ENCODE measurements at places on chromosomes 4 and X.
A peak's percentile ranks its signal among the peaks of the same experiment; 100 is the strongest.

DNA sequence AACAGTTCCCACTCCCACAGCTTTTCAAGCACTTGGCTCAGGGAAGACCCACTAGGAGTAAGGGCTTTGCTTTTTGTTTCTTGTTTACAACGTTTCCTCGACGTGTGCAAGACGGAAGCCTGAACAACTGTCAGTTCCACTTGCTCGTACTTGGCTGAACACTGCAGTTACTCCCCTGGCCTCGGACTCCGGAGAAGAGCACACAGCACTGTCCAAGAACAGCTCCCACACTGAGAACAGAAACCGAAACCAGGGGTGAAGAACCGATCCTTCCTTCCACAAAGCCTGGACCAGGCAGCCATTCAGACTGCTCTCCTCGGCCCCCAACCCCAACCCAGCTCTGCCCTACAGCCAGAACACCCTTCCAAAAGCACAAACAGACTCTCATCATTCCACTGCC lies 25.5 kb downstream of the IRF2 start:
- no peak for DNase-seq

GRCh38 chr4:40842318-40842717 lies 92.6 kb downstream of the NSUN7 start:
- no peak for DNase-seq

- DNase-seq = no peak
Measured at GRCh38 chr4:6992728-6993677, 50.2 kb upstream of the TADA2B start.

DNA sequence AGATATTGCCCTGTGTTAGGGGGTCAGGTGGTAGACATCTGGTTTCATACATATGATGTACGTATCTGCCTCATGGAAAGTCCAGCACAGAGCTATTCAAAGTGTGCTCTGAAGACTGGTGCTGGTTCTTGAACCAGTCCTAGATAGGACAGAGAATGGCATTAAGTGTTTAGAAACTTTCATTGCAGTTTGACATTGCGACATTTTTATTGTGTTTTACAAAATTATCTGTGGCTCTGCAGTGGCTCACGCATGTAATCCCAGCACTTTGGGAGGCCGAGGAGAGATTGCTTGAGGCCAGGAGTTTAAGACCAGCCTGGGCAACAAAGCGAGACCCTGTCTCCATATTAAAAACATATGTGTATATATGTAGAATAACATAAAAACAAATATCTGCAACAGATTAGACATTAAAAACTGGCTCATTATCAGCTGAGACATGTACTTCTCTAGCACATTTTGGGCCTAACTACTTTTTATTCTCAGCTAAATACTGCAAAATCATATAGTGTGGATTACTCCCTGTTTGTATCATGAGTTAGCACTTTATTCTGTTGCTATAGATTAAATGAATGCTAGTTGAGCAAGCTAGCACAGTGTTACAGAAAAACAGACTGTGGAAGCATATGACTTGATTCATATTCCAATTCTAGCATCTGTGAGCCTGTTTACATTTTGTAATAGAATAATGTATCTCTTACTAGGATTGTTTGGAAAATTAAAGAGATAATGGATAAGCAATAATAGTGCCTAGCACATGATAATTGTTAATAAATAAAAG lies 57.1 kb downstream of the USP9X start:
- DNase-seq = no peak

DNA sequence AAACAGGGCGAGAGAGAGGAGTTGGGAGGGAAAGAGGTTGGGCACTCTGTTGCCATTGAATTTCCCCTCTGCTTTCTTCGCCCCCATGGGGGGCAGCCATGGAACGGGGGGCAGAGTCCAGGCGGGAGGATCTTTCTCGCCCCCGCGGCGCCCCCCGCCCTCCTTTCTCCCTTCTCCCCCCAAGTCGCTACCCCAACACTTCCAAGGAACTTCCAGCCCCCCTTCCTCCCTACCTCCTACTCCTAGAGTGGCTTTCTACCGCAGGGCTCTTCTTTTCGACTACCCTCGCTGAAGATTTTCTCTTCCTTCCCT lies 594 bp upstream of the STAG2 start:
- DNase-seq = no peak

GRCh38 chr4:174118171-174118570 lies 165.3 kb downstream of the FBXO8 start:
- no peak for DNase-seq

GRCh38 chr4:142351958-142352357 lies 494.1 kb downstream of the INPP4B start:
- DNase-seq = no peak

DNA sequence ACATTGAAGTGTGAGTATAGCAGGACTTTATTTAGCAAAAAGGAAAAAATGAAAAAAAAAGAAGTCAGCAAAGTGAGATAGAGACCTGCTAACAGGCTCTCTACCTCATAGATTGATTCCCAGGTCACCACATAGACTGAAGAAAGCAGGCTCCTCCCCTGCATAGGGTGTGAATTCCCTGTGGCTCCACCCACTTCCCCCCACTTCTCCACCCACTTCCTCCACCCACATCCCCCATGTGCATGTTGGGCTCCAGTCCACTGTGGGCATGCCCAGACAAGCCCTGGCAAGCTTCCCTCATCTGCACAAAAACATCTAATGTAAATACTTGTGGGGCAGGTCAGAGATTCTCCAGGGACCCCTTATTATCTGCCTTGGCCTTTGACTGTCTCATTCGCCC lies 97.8 kb downstream of the TMEM47 start:
- DNase-seq = no peak

- DNase-seq = no peak
Measured at GRCh38 chr4:28225689-28226353, 1365.2 kb downstream of the STIM2 start.

DNA sequence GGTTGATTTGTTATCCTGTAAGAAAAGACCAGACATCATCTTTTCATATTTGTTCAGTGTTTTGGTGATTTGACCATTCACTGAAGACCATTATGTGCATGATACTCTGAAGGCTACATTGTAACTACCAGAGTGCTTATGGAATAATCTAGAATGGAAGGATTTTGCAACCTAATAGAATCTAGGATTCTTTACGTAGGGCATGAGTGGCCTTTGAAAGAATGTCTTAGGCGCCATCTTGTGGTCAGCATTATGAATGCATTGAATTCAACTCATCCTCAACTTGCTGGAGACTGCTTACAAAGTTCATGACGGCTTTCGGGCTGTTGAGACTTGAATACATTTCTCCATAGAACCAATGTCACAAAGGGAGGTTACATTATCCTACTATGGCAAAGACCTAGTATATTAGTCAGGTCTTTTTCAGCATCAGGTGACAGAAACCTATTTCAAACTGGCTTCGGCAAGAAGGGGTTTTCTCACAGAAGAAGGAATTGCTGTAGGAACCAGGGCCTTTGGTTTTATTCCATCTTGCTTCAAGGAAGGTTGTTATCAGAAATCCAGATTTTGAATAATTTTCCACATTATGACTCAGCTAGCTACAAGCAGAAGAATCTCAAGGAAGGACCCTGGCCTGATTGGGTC lies 104.1 kb downstream of the GPAT3 start:
- DNase-seq = peak; percentile 71

DNA sequence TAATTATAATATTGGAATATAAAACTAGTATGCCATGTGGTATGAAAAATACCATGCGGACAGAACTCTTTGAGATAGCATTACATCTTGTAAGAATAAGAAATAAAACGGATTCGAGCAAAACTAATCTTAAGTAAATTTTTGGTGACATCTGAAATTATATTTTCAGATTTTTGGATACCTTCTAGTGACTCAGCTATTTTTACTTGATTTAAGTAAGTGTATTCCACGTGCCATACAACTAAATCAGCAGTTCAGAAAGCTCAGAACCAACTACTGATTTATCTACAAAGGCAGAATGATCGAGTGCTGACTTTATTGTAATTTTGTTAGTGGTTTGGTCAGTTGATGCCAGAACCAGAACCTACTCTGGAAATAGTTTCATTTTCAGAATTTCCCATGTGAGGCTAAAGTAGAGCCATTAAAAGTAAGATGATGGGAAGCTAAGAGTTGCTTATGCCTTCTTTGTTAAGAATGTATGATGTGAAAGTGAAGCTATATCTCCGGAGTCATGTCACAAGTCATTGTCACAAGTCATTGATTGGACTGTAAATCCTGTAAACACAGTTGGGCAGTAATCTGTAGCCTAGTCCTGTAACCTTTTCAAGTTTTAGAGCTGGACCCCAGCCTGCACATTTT lies 4.0 kb downstream of the ING2 start:
- DNase-seq = no peak

- DNase-seq = no peak
Measured at GRCh38 chr4:4935974-4936373, 76.5 kb downstream of the MSX1 start.

- no peak for DNase-seq
Measured at GRCh38 chrX:12973561-12974304, 1.2 kb upstream of the TMSB4X start.

DNA sequence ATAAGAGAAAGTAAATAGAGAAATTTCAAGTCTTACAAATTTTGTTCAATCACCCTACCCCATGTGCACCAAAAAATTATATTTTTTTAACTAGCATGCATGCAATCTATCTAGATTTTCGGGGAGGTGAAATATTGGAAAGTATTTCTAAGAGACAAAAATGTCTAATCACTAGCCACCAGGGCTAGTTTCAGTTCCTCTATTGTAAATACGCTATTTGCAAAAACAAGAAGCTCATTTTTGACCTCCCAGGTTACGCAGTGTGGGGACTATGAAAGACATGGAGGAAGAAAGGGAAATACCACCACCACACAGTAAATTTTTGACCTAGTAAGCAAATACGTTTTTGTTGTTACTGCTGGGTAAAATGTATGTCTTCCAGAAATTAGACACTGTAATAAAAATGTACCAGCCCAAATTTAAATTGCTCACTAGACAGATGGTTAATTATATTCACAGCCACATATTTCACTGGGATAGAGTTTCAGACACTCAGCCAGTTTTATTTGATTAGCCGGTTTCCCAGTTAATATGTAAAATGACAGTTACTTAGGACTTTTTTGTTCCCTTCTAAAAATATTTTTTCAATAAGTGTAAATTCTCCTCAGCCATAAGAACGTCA lies 2.2 kb downstream of the NEXMIF start:
- DNase-seq = no peak

- no peak for DNase-seq
Measured at GRCh38 chr4:6619466-6620255, 20.8 kb upstream of the MRFAP1 start.

DNA sequence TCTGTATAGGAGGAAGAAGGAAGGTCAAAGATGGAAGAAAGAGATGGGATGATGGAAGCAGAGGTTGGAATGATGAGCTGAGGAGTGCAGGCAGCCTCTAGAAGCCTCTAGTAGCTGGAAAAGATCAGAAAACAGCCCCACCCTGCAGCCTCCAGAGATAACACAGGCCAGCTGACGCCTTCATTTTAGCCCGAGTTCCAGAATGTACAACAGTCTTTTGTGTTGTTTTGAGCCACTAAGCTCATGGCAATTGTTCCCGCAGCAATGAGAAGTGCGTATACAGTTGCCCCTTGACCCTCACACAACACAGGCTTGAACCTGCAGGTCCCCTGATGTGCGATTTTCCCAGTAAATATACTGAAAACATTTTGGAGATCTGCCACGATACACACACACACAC lies 72.0 kb downstream of the WFS1 start:
- DNase-seq = no peak

GRCh38 chr4:13918991-13919441 lies 291.5 kb upstream of the BOD1L1 start:
- DNase-seq = no peak

DNA sequence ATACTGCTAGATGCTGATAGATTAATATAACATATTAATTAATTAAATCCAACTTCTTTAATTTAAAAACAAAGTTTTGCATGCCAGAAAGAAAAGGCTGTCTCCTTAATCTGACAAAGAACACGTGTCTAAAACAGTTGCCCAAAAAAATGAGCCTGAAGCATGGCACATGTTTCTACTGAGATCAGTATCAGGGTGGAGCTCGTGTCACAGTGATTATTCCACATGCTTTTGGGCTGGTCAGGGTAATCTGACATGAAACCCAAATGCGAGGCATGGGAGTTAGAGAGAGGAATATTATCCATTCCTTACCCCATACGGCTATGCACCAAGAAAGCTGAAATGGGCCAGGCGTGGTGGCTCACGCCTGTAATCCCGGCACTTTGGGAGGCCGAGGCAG lies 79.4 kb upstream of the ADRA2C start:
- DNase-seq = no peak

DNA sequence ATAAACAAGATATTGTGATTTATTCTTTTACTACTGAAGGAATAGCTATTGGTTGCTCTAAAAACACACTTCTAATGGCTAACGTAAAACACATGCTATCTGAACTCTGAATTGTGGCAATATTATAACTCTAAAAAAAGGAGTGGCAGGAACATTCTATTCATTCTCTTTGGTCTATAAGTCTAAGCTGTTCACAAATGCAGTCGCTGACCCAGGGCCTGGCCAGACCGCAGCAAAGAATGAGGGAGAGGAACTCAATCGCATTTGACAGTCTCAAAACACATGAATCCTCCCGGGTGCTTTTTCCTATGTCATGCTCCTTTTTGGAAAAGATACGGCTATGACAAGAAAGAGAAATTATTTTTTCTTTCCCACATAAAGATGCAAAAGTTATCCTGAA lies 651.6 kb upstream of the PITX2 start:
- no peak for DNase-seq

DNA sequence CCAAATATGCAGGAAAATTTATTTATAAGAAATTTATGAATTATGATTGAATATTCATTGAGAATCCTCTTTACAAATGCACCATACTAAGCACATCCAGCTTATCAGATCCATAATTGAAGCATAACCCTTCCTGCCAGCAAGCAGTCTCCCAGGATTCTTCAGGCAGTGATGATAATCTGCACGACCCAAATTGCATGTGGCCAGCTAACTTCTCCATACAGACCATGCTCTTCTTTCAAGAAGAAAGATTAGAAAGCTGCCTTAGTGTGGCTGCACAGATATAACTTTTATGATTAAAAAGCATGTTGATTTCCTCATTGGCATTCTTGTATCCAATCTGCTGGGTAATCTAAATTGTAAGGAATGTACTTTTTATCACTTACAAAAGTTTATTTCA lies 3.3 kb upstream of the CBR4 start:
- no peak for DNase-seq

DNA sequence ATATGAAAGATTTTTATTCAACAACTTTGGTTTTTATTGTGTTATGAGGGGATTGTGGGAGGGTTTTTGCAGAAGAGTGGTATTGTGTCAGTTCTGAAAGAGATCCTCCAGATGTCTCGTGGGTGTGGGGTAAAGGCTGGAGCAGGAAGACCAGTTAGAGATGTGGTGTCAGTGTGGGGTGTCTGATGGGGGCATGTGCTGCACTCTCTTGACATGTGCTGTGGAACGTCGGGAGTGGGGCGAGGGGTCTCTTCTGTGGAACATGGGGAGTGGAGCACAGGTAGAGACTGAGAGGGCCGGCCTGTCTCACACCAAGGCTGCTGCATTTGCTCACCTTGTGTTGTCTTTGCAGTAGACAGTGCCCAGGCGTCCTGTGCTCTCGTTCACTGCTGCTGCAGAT lies 37.6 kb downstream of the FAM193A start:
- no peak for DNase-seq

Measured in HepG2 (cell line).